Stimulated activated CD4-positive, alpha-beta T cell treated with anti-CD3 and anti-CD28 coated beads, Interleukin-4, amount 100 ng/mL, for 4 hours (primary cell): ENCODE measurements at places on chromosomes 1 and 21.

DNA sequence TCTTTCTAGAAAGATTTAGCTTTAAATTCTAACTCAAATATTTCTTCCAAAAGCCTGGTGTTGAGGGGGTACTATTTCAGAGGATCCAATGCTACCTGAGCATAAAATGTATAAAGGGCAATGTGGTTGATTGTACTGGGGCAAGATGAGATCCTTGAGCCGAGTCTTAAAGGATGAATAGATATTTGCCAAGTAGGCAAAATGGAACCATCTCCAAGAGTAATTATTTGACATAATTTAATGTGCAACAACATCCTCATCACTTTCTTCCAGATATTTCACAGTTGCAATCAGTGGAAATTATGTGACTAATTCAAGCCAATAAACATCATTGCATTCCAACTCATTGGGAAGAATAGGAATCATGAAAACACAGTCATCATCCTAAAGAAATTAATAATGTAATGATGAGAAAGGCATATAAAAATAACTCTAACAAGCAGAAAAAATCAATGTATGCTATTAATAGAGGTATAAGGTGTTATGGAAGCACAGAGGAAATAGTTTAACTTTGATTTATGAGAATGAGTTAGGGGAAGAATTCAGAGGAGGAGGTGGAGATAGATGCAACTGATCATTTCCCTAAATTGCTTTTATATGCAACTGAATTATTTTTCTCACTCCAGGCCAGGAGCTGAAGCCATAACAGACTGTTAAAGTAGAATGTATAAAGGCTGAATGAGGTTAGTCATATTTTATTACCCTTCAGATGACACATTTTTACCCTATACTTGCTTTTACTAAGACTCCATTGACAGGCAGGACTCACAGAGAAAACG is 30.0 kb upstream of the RGS4 start:
- no peak for DNase-seq

DNA sequence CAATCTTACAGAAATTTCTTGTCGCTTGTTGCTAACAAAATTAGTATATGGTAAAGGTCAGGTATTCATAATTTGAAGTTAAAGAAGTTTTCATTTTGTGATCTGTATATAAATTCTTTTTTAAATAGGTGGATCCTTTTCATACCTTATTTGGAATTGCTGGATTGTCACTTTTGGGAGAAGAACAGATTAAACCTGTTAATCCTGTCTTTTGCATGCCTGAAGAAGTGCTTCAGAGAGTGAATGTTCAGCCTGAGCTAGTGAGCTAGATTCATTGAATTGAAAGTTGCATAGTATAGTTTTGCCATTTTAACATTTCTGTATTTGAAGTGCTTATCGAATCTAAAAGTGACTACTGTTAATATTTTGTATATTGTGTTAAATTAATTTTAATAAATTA is 2.3 kb upstream of the MSH4 start:
- no peak for DNase-seq

- DNase-seq: no peak
Measured at GRCh38 chr1:6111571-6111970, 65.9 kb downstream of the KCNAB2 start.

DNA sequence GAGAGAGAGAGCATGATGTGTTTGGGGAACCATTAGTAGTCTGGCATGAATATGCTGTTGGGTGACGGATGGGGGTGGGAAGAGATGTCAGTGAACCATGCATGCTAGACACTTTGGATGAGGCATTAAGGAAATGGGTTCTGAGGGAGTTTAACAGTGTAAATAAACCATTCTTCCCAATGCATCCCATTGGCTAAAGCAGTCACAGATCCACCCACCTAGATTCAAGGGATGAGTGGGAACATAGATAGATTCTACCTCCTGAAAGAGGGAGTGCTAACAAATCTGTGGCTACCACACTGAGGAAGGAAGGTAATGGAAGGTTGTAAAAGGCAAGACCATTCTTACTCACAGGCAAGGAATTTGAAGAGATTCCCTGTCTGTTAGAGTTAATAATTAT is 129.8 kb upstream of the CACNA1E start:
- DNase-seq: no peak

DNA sequence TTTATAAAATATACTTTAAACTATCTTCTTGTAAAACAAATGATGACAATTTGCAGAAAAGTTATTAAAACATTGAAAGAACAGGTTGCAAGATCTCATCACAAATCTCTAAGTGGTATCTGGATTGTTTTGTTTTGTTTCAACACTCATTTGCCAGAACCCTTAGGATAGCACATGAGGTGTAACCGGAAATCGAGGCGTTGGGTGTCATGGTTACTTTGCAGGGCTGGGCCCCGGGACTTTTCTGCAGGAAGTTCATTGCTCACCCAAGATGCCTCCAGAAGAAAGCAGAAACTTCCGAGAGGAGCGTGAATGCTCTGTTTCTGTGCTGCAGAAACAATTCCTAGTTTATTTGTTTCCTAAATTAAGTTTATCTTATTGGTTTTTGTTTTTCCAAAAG is 2.5 kb downstream of the DISC1 start:
- no peak for DNase-seq

DNA sequence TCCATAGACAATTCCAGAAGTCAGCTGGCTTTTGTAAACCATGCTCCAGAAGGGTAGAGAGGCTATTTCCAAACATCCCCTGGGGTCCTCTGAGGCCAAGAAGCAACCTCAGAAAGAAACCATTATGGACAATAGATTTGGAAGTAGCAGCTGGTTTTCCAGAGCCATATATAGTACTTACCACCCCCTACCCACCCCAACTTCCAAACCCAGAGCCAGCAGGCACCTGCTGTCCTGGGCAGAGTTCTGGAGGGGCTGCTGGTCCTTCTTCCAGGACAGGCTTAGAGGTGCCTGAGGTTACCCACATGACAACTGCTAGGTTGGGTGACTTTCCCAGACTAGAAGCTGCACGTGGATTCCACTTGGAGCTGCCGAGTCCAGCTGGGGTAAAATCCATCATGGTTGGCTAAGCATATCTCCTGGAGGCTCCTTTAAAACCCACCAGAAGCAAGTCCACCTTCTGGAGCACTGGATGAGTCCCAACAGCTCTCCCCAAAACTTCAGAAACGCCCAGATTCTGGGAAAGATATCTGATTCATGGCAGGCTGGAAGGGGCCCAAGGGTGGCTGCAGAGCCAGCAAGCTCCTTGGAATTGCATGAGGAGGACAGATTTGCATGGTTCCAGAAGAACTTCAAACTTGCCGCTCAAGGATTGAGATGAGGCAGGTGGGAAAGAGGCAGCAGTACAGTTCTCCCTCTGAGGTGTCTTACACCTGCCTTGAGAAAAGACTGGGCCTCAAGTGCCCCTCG is 5.8 kb downstream of the MYCL start:
- no peak for DNase-seq

GRCh38 chr1:179217943-179218507 is 11.5 kb downstream of the ABL2 start:
- no peak for DNase-seq

DNA sequence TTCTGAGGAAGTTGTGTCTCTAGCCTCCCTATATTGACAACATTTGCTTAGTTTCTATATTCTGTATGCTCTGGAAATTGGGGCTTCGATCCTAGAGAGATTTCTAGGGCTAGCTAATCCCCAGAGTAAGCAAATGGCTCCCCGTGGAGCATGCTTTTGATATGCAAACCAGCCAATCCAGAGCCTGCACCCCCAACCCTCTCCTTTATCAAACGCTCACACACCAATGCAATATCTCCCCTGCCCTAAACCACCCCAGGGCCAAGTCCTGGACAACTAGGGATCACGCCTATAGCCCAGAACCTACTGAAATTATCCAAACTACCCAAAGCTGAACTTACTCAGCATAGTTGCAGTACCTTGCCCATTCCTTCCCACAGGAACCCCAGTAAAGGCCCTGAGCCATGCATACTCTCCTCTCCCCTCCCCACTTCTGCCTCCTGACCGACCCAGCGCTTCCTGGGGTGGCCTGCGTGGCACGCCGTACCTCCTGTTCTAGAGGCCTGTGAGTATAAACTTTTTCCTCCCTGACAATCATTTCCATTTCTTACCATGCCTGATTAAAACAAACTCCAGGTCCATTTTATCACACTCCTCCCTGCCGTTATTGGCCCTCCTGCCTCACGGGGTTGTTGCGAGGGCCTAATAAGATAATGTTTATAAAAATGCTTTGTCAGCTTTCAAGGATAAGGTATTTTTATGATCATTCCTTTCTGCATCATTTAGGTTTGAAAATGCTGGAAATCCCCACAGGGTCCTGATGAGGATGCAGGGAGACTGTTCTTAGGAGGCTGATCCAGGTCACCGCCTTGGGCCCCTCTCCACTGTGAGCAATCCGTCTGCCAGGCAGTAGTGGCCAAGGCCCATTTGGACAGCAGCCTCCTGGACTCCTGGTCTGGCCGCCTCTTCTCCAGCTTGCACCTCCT is 102.7 kb downstream of the TENT5C start:
- DNase-seq: no peak

- DNase-seq: no peak
Measured at GRCh38 chr1:113742515-113742914, 16.8 kb downstream of the PHTF1 start.

GRCh38 chr1:219350172-219350931 is 176.7 kb downstream of the LYPLAL1 start:
- no peak for DNase-seq

DNA sequence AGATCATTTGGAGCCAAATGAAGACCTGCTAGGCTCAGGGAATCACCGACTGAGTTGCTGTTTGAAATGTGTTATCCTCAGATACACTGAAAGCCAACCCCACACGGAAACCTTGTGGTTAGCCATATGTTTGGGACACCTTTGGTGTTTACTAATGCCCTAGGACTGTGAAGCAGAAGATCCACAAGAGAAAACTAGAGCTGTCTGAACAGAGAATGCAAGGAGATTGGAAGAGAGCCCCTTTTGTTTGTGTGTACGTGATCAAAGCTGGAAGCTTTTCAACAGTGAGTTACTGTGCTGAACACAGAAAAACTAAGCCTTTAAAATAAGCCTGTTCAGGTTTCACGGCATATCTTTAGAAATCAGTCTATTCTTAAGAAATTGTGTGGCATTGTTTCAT is 908.2 kb upstream of the ADGRL2 start:
- no peak for DNase-seq

DNA sequence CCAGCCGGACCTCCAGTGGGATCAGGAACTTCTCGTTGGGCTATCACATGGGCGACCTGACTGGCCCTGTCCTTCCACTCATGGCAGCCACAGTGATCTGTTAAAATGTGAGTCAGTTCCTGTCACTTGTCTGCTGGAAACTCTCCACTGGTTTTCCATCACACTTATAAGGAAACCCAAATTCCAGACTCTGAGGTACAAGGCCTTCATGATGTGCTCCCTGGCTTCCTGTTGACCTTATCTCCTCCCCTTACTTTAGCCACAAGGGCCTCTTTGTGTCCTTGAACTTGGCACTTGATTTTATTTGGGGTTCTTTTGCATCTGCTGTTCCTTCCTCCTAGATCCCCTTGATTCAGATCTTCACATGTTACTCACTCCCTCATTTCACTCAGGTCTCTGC is 96.8 kb downstream of the TENT5C start:
- DNase-seq: no peak

DNA sequence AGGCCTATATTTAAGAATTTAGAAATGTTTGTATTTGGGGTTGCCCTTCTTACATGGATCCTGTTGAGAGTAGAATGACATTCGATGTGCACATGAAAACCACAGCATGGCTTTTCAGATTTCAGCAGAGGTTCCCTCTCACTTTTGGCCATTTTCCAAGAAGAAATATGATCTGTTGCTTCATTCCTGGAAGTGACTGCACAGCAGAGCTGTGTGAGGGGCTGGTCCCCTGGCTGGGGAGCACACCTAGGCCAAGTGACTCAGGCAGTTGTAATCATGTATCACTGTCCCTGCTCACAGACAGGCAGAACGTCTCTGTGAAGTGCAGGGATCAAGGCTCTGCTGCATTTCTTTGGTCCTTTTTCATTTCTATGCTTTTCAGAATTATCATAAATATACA is 32.3 kb downstream of the AGT start:
- DNase-seq: no peak

GRCh38 chr21:27645285-27645684 is 678.4 kb upstream of the ADAMTS5 start:
- no peak for DNase-seq

GRCh38 chr1:201456499-201457309 is 12.3 kb downstream of the PHLDA3 start:
- DNase-seq: no peak

GRCh38 chr1:92882819-92883218 is 51.0 kb downstream of the RPL5 start:
- peak; percentile 40 for DNase-seq

- DNase-seq: no peak
Measured at GRCh38 chr1:230632273-230632873, 9.9 kb upstream of the COG2 start.

DNA sequence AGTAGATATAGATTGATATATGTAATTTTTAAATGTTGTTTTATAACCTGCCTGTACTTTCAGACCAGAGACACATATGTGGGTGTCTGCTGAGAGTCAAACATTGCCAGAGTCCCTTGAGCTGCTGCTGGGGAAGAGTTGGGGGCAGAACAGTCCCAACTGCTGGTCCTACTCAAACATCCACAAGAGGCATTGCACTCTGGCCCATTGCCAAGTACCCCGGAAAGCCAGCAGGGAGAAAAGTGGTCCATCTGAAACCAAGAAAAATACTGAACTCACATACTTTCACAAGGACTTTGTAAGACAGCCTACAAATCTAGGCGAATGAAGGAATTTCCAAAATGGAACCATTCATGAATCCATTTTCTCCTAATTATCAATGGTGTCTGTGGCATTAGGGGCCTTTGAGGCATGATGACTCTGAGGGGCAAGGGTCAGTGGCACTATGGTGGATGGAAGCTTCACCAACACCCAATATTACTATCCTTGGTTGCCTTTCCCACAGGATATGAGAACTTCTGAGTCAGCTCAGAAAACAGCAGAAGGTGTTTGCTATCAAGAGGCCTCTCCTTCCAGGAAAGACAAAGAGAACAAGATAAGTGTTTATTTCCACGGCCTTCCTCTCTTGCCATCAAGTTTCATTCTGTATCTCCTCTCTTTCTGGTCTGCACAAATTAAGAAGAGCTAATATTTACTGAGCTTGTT is 7.3 kb upstream of the TBX15 start:
- DNase-seq: no peak

DNA sequence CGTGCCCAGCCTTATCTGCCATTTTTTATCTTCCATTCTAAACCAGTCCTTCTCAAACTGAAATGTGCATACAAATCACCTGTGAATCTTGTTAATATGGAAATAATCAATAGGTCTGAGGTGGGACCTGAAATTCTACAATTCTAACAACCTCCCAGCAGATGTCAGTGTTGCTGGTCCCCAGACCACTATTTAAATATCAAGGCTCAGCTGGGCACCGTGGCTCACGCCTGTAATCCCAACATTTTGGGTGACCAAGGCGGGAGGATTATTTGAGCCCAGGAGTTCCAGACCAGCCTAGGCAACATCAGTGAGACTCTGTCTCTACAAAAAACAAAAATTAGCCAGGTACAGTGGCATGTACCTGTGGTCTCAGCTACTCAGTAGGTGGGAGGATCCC is 4.1 kb downstream of the UQCRHL start:
- peak; percentile 2 for DNase-seq

- no peak for DNase-seq
Measured at GRCh38 chr1:246814890-246815289, 90.7 kb downstream of the SCCPDH start.
